ENCODE measurements at places on chromosomes 12 and 14. TPM values are rescaled to one million over a fixed set of nuclear protein-coding genes. Genes with fewer than 3 reads are reported as not detected.
A peak's percentile ranks its signal among the peaks of the same experiment; 100 is the strongest.

The LUM gene
- 0.14 TPM for total RNA-seq

The REM2 gene
- total RNA-seq = 0.15 TPM

The ANKS1B gene
- total RNA-seq = 0.16 TPM

DNA sequence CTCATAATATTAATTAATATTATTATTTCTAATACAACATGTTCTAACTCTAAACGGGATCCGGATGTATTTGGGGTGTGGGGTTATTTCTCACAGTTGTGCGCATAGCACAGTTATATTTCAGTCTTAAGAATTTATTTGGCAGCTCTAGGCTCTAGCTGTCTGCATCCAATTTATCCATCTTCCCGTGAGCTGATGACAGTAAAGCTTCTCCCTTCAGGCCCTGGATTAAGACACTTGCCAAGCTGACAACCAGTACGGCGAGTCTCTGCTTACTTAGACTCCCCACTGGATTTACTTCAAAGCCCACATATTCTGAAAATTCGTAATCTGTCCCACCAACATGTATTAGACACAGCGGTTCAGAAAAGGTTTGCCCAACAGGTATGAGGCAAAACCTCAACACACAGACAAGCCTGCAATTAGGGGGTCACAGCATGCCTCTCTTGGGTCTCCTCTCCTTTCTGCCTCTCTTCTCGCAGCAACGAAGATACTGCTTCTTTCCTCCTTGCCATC, 232.9 kb upstream of the TMTC1 start:
- no peak for DNase-seq

- DNase-seq = peak; percentile 37
Observed at GRCh38 chr12:120687578-120688289, 785 bp downstream of the MLEC start.

- DNase-seq = no peak
Observed at GRCh38 chr14:86442135-86442534, 912.2 kb downstream of the FLRT2 start.

- no peak for DNase-seq
Observed at GRCh38 chr12:80269803-80270552, 170.6 kb downstream of the OTOGL start.

DNA sequence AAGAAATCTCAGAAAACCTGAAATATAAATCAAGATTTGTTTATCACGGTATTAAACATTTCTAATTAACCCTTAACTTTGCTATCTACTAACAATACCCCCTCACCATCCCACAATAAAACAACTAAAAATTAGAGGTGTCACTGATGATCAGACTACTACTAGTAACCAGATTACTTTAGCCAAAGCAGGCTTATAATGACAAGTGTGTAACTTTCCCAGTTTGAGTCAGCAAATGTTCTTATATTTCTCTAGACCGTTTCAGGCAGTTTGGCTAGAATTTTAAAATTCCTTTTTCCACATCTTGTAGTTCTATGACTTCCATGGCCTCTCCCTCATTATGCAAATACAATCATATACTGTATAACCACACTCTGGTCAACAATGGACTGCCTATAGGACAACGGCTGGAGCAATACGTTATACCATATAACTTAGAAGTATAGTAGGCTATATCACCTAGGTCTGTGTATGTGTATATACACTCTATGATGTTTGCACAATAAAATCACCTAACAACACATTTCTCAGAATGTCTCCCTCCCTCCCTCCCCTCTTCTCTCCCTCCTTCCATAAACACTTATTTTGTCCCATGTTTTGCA, 102.1 kb downstream of the DENND5B start:
- no peak for DNase-seq
